ENCODE measurements at places on chromosomes 12 and 14. TPM values are rescaled to one million over a fixed set of nuclear protein-coding genes. Genes with fewer than 3 reads are reported as not detected.

- no peak for DNase-seq
These were observed 390.1 kb upstream of the RGS6 start for GRCh38 chr14:71541973-71542690.

- DNase-seq = no peak
These were observed 201.5 kb upstream of the MYL2 start for GRCh38 chr12:111121840-111122239.

The MGST1 gene
- 0.94 TPM for total RNA-seq

GRCh38 chr12:124564232-124564958, 3.0 kb downstream of the NCOR2 start:
- DNase-seq = peak; percentile 20

- no peak for DNase-seq
These were observed 4.8 kb upstream of the DGLUCY start for GRCh38 chr14:91108941-91109611.

The SLC38A6 gene
- 3.3 TPM for total RNA-seq

- DNase-seq = no peak
These were observed 53.4 kb downstream of the PLCZ1 start for GRCh38 chr12:18684430-18684829.

GRCh38 chr12:20711846-20712245, 16.7 kb downstream of the SLCO1C1 start:
- DNase-seq = no peak

The MANSC1 gene
- 0.79 TPM for total RNA-seq

- no peak for DNase-seq
These were observed 53.8 kb downstream of the SFSWAP start for GRCh38 chr12:131764738-131765137.

The MED13L gene
- 47.5 TPM for total RNA-seq

DNA sequence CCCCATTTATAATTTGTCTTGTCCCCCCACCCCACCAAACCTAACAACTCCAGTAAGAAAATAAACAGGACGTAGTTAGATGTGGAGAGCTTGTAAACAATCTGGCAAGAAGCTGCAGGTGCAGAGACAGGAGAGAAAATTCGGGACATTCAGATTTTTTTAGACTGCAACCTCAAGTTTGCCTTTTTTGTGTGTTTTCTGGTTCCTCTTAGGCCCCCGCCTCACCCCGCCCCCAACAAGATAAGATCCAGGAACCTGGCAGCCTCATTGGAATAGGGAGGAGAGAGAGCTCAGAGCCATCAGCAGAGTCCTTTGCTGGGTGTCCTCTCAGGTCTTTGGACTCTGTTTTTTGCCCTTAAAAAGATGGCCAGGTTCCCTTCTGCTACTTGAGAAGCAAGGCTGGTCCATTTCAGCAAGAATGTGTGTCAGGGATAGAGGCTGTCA, 2.9 kb downstream of the HOXC10 start:
- no peak for DNase-seq

The KRT83 gene
- not detected for total RNA-seq

DNA sequence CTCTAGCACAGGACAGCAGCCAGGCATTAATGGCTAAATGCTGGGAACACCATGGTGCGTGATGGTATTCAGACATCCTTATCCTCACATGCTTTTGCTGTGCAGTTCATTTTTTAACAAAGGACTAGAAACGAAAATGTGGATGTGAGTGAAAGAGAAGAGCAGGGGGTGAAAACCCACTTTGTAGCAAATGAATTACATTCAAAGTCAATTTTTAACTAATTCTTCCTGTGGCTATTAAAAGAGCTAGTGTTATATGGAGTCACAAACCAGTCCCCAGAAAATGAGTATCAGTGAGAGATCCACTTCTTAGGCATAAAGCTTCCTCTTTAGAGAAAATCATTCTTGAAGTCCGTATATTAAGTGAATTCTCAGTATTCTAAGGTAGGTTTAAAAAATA, 592.0 kb upstream of the LMO3 start:
- DNase-seq = no peak

GRCh38 chr14:33943096-33943883, 7.6 kb downstream of the EGLN3 start:
- no peak for DNase-seq

DNA sequence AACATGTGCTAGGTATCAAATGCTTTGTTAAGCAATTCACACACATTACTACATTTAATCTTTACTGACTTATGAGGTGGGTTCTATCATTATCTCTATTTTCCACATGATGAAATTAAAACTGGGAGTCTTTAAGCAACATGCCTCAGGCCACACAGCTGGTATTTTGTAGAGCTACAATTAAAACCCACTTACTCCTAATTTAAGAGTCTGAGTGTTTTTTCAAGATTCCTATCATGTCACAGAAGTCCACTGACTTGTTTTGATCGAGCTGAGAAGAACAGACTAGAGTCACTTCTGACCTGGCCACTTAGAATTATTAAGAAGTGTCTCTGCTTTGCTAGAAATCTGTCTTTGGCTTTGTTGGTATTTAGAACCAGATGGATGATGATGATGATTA, 670.7 kb downstream of the NRXN3 start:
- no peak for DNase-seq

GRCh38 chr12:5534426-5535199, 102.7 kb downstream of the NTF3 start:
- no peak for DNase-seq

DNA sequence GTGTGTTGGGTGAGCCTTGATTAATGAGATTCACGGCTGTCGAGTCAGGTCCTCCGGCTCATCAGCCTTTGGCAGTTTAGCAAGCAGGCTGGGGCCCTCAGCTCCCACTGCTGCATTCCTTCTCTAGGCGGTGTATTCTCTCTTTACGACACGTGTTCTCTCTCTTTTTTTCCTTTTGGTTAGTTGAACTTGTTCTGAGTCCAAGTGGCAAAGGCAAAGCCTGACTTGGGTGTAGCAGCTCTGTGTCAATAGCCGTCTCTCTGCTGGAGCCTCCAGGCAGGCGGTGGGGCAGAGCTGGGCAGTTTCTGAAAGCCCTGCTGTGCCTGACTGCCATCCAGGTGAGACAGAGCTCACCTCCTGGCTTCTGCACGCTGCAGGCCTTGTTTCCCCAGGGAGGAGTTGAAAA, 46.6 kb downstream of the SUSD6 start:
- DNase-seq = no peak

The PTGER2 gene
- 17.6 TPM for total RNA-seq

DNA sequence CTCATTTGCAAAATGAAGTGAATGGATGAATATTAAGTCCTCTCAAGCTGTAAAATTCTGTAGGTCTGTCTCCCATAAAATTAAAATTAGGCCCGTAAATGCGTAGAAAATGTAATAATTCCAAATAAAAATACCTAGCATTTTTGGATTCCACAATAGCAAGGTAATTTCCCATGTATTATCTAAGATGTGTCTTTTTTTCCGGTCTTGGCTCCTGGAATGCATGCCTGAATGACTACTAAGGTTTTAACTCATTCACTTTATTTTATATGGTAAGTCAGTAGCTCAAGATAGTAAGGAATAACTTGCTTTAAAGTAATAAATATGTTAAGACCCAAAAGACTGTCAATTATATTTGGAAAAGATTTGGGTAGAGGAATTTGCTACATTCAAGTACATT, 11.1 kb downstream of the TXNRD1 start:
- DNase-seq = no peak

The PYM1 gene
- 24.9 TPM for total RNA-seq

GRCh38 chr12:117111821-117112595, 12.8 kb upstream of the TESC start:
- no peak for DNase-seq

The C1QL4 gene
- not detected for total RNA-seq

The RFC5 gene
- total RNA-seq = 51.5 TPM

The SERPINA12 gene
- not detected for total RNA-seq

GRCh38 chr12:105462831-105463230, 132.3 kb downstream of the C12orf75 start:
- no peak for DNase-seq

DNA sequence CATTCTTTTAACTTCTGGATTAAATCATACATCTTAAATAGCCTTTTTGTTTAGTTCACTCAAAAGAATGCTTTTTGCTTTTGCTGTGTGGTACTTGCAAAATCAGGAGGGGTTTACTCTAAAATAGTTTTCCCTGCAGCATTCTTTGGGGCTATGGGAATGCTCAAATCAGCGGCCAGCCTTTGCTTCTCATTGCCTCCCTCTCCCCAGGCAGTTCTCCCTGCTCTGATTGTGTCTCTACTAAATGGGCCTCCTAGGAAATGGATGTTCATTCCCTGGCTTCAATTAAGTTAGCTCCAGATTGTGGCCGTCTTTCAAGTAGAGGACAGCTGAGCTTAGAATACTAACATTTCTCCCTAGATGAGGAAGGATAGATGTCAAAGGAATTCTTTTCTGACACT, 4.4 kb downstream of the TULP3 start:
- no peak for DNase-seq

DNA sequence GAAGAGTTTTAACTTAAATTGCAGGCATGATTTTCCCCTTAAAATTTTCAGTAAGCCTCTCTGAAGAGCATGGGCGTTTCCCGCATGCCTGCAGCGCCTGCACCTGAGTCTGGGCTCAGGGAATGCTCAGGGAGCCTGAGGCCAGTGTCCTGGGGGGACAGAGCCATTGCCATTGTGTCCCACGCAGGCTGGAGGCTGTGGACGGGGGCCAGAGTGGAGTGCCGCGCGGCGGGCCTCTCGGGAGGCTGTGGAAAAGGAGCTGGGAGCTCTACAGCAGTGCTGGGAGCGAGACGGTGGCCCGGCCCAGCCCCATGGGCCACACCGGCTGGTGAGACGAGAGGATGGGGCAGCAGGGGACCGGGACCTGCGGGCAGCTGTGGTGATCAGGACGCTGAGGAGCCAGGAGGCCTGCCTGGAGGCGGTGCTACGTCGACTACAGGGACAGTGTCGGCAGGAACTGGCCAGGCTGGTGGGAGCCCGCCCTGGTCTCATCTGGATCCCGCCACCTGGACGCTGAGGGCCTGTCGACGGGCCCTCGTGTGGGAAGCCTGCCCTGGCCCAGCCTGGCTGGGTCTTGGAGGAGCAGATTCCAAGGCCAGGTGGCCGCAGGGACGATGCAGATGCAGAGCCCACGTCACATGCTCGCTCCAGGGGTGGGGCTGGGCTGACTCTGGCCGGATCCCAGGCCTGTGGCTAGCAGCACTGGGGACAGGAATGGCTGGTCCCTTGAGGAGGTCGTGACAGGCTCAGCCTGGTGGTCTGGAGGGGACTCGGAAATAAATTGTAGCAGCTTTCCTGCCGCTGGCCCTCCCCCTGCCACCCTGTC, 7.6 kb downstream of the TEDC1 start:
- DNase-seq = no peak

GRCh38 chr14:55436519-55436918, 3.9 kb downstream of the TBPL2 start:
- no peak for DNase-seq

GRCh38 chr12:77745624-77746023, 85.1 kb upstream of the NAV3 start:
- no peak for DNase-seq
